ENCODE measurements at places on chromosomes 7 and 10.

- no peak for DNase-seq
These were observed 721.2 kb upstream of the SEMA3D start for GRCh38 chr7:85908051-85908450.

DNA sequence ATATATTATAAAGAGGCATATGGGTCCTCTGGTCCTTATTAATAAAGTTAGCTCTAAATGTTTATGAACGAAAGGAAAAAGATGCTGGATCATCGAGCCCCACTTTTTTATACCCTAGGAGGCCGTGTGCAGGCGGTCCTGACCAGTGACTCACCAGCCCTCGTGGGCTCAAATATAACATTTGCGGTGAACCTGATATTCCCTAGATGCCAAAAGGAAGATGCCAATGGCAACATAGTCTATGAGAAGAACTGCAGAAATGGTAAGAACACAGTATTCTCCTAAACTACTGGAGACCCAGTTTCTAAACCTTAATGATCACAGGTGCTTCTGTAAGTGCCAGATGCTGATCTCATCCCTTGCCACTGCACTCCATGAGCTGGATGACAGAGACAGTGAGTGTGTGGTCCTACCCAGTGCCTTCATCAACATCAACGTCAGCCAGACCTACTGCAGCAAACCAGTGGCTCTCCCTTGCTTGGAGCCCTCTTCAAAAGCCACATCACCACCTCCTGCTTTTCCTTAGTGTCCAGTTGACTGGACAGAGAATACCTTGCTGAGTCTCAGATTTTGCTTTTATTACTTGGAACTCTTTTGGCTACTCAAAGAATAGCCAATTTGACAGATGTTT, 7.6 kb downstream of the GPNMB start:
- DNase-seq: no peak

- peak; percentile 32 for DNase-seq
These were observed 70.7 kb downstream of the MACC1 start for GRCh38 chr7:20146451-20146850.

GRCh38 chr7:20417260-20417659, 86.6 kb downstream of the ITGB8 start:
- no peak for DNase-seq

GRCh38 chr7:134245253-134245652, 71.5 kb downstream of the SLC35B4 start:
- DNase-seq: no peak

Data from fibroblast of skin of back (primary cell).